ENCODE measurements at places on chromosomes 13 and 19. TPM values are rescaled to one million over a fixed set of nuclear protein-coding genes. Genes with fewer than 3 reads are reported as not detected.

- H3K4me1 ChIP-seq, result no peaks in the 10 kb centered on the region
- no peaks in the 10 kb centered on the region for H3K27me3 ChIP-seq
- no peak overlapping the region for H3K27ac ChIP-seq
- no peak for DNase-seq
These were observed 29.4 kb upstream of the PTPRS start for GRCh38 chr19:5369962-5370367.

- H3K4me1 ChIP-seq, result peaks cover 4% of the 10 kb centered on the region
- no peak overlapping the region for H3K4me3 ChIP-seq
- no peaks in the 10 kb centered on the region for H3K36me3 ChIP-seq
- no peak for DNase-seq
These were observed 932 bp downstream of the FAM83E start for GRCh38 chr19:48613852-48614435.

GRCh38 chr13:102586615-102587014 lies 10.2 kb upstream of the TPP2 start:
- H3K4me3 ChIP-seq, result no peak overlapping the region
- no peaks in the 10 kb centered on the region for H3K4me1 ChIP-seq
- no peak for DNase-seq
- no peak overlapping the region for H3K27ac ChIP-seq
- H3K27me3 ChIP-seq, result no peaks in the 10 kb centered on the region

DNA sequence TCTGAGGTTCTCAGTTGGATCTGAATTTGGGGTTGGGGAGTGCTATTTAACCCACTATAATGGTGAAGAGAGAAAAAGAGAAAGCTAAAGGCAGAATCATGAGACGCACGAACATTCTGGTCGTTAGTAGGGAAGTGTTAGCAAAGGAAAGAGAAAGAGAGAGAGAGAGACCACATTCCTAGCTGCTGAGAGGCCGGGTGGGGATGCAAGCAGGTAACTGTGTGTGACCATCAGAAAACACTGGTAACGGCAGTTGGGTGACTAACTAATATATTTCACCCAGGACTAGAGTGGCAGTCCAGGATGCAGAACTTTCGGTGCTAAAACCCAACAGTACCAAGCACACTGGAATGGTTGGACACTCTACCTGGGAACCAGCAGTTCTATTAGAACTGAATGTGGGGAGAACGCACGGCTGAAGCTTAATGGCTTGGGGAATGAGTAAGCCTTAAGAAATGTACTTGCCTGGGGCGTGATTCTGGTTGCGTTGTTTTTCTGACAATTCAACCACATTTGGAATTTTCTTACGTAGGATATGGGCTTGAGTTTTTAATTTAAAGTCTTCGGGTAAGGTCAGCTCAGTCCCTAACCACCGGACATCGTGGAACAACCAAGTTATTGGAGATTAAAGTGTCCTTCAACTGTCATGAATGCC lies 130.2 kb downstream of the DNAJC15 start:
- H3K4me3 ChIP-seq, result no peak overlapping the region
- H3K4me1 ChIP-seq, result no peaks in the 10 kb centered on the region
- H3K27ac ChIP-seq, result no peak overlapping the region

- peaks cover 14% of the 10 kb centered on the region for H3K4me1 ChIP-seq
- no peak for DNase-seq
- no peaks in the 10 kb centered on the region for H3K36me3 ChIP-seq
- H3K27me3 ChIP-seq, result no peaks in the 10 kb centered on the region
- H3K4me3 ChIP-seq, result no peak overlapping the region
These were observed 10.4 kb downstream of the SMARCA4 start for GRCh38 chr19:10971107-10971726.

DNA sequence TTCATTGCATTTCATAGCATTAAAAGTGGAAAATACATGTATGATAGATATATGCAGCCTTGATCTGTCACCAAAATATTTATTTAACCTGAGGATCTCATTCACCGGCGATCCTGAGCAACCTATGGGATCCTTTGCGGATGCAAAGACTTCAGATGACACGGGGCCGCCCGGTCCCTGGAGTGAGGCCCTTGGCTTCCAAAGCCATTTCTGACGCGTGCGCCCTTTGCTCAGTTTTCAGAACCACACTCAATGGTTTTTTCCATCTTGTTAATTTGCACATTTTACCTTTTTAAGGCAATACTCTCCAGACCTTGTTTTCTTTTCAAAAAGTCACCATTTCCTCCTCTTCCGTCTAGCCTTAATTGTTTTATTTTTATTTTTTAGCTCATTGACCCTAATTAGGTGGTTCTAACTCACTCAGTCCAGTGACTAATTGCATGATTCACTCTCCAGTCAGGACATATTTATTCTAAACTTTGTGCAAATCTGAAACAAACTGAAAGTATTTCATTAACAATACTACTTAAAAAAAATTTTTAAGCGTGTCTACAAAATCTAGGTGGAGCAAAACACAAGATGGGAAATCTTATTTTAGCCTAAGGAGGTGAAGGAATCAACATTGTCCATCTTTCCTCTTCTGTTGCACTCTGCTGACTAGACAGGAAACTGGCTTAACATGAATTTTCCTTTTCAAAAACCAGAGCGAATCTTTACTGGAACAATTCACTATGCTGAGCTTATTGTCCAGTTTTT lies 47.9 kb downstream of the COL4A1 start:
- no peaks in the 10 kb centered on the region for H3K27me3 ChIP-seq
- DNase-seq, result no peak
- no peak overlapping the region for H3K27ac ChIP-seq
- H3K4me1 ChIP-seq, result peaks cover 32% of the 10 kb centered on the region

GRCh38 chr19:43462383-43462782 lies 3.0 kb downstream of the LYPD3 start:
- no peak overlapping the region for H3K4me3 ChIP-seq
- no peak overlapping the region for H3K27ac ChIP-seq
- no peaks in the 10 kb centered on the region for H3K4me1 ChIP-seq

- H3K4me1 ChIP-seq, result no peaks in the 10 kb centered on the region
- H3K27ac ChIP-seq, result no peak overlapping the region
These were observed 20.4 kb upstream of the FAM216B start for GRCh38 chr13:42760951-42761350.

GRCh38 chr19:2270423-2271233 lies 11.3 kb downstream of the PEAK3 start:
- peak overlapping the region; percentile 98 for H3K4me3 ChIP-seq
- H3K4me1 ChIP-seq, result peaks cover 20% of the 10 kb centered on the region
- no peaks in the 10 kb centered on the region for H3K27me3 ChIP-seq
- no peaks in the 10 kb centered on the region for H3K36me3 ChIP-seq
- peak overlapping the region; percentile 95 for H3K27ac ChIP-seq

- no peaks in the 10 kb centered on the region for H3K4me1 ChIP-seq
- H3K36me3 ChIP-seq, result no peaks in the 10 kb centered on the region
- no peaks in the 10 kb centered on the region for H3K27me3 ChIP-seq
- H3K4me3 ChIP-seq, result no peak overlapping the region
- no peak overlapping the region for H3K27ac ChIP-seq
These were observed 49.3 kb upstream of the IL17D start for GRCh38 chr13:20654156-20654555.

DNA sequence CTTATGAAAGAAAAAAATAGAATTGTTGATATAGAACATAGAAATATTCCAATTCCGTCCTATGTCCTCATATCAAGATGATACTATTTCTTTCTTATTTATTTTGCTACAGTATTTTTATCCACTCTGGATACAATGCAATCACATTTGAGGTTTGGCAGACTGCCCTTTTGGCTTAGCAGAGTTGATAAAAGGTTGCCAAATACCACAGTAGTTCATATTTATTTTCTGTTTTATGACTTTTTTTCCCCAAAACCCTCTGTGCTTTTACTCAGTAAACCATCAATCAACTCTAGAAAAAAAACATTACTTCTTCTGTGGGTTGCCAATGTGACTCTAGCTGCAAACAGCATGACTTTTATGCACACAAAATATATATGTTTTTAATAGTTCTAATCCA lies 424.5 kb downstream of the PCDH9 start:
- H3K36me3 ChIP-seq, result no peaks in the 10 kb centered on the region
- no peaks in the 10 kb centered on the region for H3K4me1 ChIP-seq
- DNase-seq, result no peak
- no peak overlapping the region for H3K27ac ChIP-seq

DNA sequence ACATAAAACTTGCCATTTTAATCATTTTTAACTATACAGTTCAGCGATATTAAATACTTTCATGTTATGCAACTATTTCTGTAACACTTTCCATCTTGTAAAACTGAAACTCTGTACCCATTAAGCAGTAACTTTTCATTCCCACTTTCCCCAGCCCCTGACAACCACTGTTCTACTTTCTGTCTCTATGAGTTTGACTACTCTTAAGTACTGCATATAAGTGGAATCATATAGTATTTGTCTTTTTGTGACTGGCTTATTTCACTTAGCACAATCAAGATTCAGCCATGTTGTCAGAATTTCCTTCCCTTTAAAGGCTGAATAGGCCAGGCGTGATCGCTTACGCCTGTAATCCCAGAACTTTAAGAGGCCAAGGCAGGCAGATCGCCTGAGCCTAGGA lies 56.2 kb downstream of the ARHGAP35 start:
- no peaks in the 10 kb centered on the region for H3K36me3 ChIP-seq
- DNase-seq, result no peak
- peaks cover 6% of the 10 kb centered on the region for H3K4me1 ChIP-seq
- no peak overlapping the region for H3K27ac ChIP-seq

DNA sequence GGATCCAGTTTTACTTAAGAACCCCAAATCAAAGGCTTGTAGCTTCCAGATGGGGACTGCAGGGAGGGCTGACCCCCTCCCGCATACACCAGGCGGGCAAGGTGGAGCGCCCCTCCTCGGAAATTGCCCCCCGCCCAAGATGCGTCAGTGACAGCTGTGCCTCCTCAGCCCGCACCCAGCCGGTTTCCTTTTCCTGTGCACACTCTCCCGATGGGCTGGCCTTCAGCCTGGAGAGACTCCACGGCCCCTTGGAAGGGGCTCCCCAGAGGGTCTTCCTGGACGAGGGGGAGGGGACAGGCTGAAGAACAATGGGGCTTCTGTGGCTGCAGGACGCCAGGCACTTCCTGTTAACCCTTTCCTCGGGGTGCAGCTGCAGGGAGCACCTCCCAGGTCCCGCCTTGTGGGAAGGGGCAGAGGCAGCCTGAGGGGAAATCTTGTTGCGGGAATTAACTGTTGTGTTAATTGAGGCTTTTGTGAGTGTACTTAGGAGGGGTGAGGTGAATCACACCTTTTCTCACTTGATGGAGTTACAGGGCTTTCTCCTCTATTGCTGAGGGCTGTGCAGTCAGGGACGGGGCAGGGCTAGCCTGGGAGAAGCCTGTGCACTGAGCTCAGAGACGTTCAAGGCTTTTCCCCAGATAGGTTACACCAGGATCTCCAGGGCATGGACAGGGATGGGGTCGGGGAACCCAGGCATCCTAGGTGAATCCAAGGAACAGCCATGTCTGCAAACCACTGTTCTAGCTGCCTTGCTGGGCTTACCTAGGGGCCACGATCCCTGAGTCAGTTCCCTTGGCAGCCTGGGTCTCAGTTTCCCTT lies 14.3 kb downstream of the IER2 start:
- peaks cover 7% of the 10 kb centered on the region for H3K4me1 ChIP-seq
- H3K27ac ChIP-seq, result peak overlapping the region; percentile 73
- DNase-seq, result peak; percentile 73
- H3K4me3 ChIP-seq, result peak overlapping the region; percentile 7

- H3K36me3 ChIP-seq, result no peaks in the 10 kb centered on the region
- DNase-seq, result no peak
- no peaks in the 10 kb centered on the region for H3K27me3 ChIP-seq
- no peak overlapping the region for H3K27ac ChIP-seq
- peaks cover 2% of the 10 kb centered on the region for H3K4me1 ChIP-seq
These were observed 40.2 kb downstream of the SLAIN1 start for GRCh38 chr13:77737583-77738200.

DNA sequence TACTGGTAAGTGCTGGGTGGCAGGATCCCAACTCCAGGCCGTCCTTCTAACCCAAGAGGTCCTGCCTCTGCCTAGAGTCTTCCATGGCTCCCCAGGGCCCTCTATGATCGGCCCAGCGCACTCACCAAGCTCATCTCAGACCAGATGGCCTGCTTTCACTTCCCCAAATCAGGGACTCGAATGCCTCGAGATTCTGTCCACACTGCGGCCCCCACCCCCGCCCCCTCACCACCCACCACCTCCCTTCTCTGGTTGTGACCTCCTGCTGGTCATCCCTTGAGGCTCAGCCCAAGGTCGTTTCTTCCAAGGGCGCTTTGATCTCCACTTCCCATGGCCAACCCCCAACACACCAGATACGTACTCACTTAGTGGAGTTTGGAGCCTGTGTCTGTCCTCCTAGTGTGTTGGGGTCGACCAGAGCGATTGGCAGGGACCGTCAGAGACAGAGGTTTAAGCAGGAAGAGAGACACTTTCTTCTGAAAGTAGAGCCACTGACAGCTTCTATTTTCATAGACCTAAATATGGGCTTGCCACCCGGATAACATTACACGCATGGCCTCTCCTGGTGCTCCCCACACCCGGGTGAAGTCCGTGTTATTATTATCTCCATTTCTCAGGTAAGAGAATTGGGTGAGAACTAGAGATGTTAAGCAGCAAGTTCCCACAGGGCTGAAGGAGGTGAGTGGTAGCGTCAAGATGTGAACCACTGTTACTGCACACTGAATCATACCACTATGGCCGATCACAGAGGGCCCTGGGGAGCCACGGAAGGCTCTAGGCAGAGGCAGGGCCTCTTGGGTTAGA lies at the start of gene FCER2:
FCER2 (minus strand) TSS at position 478 of the 804 bp plus-strand sequence. CDS start 2,371 bp downstream, outside the sequence.
- no peak within 1 kb of the TSS for H3K27ac ChIP-seq
- H3K36me3 ChIP-seq, result no peaks in the 10 kb centered on the region
- no peak within 1 kb of the TSS for H3K4me3 ChIP-seq
- no peaks in the 10 kb centered on the region for H3K27me3 ChIP-seq

DNA sequence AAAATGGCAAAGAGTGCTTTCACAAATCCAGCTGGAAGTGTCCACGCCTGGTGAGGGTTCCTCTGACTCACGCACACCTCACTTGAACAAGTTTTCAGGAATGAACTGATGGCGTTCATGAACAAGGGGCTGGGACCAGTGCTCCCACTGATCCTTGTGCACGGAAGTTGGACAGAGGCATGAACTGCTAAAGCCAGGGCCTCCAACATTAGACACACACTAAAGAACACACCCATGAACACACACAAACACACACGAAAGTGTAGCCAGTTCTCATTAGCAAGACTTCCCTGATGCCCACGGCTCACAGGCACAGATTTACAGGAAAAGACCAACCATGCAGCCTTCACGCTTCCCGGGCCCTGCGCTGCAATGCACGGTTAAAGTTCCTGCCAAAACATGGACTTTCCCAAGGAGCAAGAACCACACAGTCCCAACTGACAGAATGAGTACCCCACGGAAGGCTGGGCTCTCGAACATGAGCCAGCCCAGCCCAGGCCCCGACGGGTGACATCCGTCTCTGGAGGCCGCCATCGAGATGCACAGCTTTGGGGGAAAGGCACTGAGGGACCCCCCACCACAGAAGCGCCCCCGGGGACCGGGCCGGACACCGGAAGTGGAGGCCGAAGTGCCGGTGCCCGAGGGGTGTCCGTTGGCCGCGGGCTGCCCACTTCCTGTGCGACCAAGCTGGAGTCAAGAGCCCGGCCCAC lies 808 bp downstream of the DNMT1 start:
- DNase-seq, result no peak
- peak overlapping the region; percentile 68 for H3K4me3 ChIP-seq
- H3K4me1 ChIP-seq, result peaks cover 4% of the 10 kb centered on the region
- H3K27ac ChIP-seq, result peak overlapping the region; percentile 69
- H3K27me3 ChIP-seq, result no peaks in the 10 kb centered on the region

Gene NTN5
- polyA plus RNA-seq, result 0.55 TPM

Gene RUVBL2
- 53.1 TPM for polyA plus RNA-seq

Gene HIPK4
- polyA plus RNA-seq, result 0.28 TPM
